ENCODE measurements at places on chromosomes 4 and X.

- no peak for DNase-seq
Measured at GRCh38 chrX:16664074-16664473, 14.1 kb downstream of the S100G start.

- DNase-seq = no peak
Measured at GRCh38 chr4:173652283-173652931, 122.4 kb upstream of the HAND2 start.

DNA sequence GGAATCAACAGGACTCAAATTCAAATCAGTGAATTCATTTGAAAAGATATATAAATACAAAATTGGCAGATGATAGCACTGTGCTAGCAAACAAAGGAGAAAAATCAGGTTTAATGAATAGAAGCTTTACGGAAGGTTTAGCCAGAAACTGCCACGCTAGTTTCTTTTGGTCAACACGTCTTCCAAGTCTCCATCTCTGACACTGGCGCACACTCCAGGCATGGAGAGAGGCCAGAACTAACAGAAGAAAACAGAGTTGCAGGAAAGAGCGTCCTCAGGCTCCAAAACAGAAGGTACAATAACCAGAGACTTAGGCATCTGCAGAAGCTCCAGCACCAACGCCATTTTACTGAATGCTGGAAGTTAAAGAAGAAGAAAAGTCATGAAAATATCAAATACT lies 497.3 kb upstream of the FRG1 start:
- DNase-seq = no peak

DNA sequence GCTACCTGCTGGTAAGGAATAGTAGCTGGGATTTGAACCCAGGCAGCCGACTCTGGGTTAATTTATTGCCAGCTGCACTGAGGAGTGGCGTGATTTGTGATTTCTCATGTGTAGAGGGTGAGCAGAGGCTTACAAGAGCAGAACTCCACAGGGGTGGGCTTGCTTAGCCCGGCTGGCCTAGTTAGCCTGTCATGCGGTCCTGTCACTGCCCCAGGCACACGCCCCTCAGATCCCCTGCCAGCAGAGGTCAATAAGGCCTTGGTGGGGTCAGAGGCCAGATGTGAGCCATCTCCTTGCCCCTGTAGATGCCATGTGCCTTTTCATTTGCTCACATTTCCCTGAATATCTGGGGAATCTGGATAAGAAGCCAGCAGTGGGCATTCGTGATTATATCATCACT lies 13.4 kb downstream of the NSDHL start:
- no peak for DNase-seq

Measured in NCI-H460 (cell line).